Fibroblast of lung (primary cell): ENCODE measurements at places on chromosomes 6 and 20.

- DNase-seq = peak; percentile 64
Measured at GRCh38 chr6:131059486-131059885, 3.6 kb downstream of the EPB41L2 start.

DNA sequence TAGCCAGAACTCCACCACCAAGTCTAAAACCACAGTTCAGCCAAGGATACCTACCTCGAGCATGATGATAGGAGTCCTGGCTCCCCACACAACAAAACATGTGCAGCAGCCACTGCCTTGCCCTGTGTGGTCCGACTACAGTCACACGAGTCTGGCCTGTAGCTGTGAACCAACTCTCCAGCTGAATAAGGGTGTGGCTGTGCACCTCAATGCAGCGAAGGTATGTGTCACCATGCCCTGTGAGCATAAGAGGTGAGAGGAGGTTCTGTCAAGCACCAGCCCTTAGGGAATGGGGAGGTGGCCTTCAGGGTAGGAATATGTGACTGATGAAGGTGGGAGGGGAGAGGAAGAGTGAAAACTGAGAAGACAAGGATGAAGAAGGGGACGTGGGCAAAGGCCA lies 16.7 kb upstream of the KHDC1L start:
- DNase-seq = no peak

- DNase-seq = no peak
Measured at GRCh38 chr6:1535295-1535694, 74.4 kb upstream of the FOXC1 start.

DNA sequence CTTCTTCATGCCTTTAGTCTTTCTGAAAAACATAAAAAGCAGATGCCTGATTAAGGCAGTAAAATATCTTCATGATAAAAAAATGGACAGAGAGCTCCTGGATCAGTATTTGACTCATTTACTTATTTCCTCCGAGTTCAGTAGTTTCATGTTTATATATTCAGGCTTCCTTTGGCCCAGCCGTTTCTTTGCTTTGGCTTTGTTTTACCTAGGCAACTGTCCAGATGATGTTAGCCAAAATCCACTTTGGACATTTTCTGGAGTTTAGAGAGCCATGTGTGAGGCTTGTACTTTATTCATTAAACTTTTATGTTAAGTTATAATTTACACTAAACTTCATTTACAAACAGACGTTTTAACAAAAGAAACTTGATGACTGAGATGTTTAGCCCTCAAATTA lies 307.1 kb upstream of the RSPO3 start:
- peak; percentile 60 for DNase-seq

DNA sequence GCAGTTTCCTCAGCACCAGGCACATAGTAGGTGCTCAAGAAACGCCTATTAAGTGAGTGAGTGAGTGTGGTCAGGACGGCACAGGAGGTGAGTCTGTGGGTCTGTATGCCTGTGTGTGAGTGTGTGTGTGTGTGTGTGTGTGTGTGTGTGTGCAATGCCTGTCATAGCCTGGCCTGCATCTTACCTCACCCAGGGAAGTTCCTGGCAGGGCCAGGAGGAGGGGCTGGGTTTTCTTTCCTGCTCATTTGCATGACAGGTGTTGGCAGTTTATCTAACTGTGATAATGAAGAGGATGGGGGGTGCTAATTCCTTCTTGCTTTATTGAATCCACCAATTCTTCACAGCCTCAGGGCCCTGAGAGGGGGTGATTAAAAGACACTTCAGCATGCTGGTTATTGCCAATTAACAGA lies 146.7 kb upstream of the MLN start:
- DNase-seq = no peak

- peak; percentile 89 for DNase-seq
Measured at GRCh38 chr6:169529931-169530751, 171.7 kb downstream of the WDR27 start.

- DNase-seq = no peak
Measured at GRCh38 chr6:73400656-73401055, 6.0 kb downstream of the DDX43 start.

DNA sequence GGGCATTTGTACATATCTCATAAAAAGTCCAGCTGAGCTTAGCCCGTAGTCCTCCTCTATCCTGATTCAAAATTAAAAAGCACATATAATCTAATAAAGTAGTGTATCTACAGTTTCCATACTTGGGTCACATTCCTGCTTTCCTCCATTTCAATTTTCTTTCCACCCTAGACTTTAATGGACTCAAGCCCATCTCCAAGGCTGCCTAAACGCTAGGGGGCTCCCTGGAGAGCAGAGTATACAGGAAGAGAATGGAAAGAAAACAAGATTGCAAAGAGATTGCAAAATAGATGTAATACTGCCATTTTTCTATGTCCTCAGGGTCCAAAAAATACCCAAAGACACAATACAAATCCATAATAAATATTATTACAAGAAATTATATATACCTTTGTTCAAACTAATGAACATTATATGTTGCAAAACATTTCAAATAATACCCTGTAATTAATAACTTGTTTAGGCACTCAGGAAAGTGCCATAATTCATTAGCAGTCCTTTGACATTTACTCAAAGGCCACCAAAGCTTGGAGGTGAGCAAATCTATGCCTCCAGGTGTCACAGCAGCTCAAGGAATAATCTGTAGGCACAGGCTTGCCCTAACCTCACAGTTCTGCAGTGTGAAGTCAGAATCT lies 2.4 kb upstream of the MCM3 start:
- DNase-seq = peak; percentile 83

DNA sequence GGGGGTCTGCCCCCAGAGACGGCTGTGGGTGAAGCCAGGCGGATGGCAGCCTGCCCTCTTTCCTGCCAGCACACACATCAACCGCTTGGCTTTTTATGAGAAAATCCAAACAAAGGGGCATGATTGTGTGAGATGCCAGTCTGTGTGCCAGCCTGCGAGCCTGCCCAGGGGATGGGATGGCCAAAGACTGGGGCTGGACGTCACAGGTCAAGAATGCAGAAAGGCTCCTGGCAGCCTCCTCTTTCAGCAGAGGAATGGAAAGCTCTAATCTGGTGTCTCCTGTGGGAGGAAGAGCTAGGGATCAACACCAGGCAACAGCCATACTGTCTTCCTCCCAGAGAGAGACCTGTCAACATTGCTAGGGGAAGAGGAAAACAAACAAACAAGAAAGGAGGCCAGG lies 15.8 kb downstream of the TUBB2B start:
- no peak for DNase-seq

DNA sequence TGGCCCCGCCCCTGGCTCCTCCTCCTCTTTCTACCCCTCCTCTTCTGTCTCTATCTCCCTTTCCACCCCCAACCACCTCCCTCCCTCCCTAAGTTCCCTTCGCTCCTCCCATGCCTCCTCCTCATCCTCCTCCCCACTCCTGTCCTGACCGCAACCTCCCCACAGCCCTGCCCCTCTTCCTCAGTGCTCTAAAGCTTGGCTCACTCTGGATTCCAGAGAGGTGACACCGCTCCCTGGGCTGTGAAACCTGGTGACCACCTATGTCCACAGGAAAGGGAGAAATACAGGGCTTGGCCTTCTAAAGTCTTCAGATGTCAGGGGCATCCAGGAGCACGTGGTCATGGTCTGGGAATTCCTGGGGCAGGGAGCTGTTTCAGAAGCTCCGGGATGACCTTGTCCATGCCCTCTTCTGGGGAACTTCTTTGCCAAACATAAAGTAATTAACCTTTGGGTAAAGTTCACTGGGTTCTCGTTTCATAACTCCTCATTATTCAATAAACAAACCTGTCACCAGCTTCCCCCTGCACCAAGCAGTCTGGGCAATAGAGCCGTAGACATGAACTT lies 345 bp upstream of the CST5 start:
- no peak for DNase-seq

DNA sequence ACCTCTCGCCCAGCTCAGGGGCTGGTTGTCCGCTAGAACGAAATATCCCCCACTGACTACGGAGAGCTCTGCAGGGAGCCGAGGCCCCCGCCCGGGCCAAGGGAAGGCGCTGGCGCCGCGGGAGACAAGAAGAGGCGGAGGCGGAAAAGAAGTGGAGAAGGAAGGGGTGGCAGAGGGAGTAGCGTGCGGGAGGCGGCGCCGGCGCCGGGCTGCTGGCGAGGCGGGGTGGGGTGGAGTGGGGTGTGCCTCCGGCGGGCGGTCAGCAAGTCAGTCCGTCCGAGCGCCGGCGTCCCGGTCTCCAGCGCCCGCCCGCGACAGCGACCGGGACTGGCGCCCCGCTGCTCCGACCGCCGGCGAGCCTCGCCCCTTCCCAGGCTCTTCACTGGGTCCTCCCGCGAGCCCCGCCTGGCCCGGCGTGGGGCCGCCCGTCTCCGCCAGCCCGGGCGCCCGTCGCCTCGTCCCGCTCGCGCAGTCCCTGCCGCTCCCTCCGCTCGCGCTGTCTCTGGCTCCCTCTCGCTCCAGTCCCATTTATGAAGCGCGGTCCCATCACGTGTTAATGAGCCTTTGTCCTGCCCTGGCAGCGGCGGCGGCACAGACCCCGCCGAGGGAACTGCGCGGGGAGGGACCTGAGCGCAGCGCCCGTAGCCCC lies at the start of gene CNR1:
Gene CNR1, minus strand, starts transcription at position 504 of the 649 bp plus-strand sequence. CDS start 21,073 bp downstream, outside the sequence.
- DNase-seq = peak; percentile 39

- no peak for DNase-seq
Measured at GRCh38 chr6:5968817-5969734, 37.6 kb downstream of the NRN1 start.

GRCh38 chr6:46528961-46529750 lies 37.9 kb upstream of the RCAN2 start:
- no peak for DNase-seq

- DNase-seq = no peak
Measured at GRCh38 chr20:17590245-17590644, 20.4 kb downstream of the DSTN start.

- DNase-seq = no peak
Measured at GRCh38 chr20:39029364-39029763, 67.2 kb downstream of the DHX35 start.

GRCh38 chr6:150056156-150056555 lies 12.8 kb downstream of the ULBP3 start:
- DNase-seq = no peak

GRCh38 chr6:170434117-170434820 lies 118.8 kb downstream of the PSMB1 start:
- no peak for DNase-seq

DNA sequence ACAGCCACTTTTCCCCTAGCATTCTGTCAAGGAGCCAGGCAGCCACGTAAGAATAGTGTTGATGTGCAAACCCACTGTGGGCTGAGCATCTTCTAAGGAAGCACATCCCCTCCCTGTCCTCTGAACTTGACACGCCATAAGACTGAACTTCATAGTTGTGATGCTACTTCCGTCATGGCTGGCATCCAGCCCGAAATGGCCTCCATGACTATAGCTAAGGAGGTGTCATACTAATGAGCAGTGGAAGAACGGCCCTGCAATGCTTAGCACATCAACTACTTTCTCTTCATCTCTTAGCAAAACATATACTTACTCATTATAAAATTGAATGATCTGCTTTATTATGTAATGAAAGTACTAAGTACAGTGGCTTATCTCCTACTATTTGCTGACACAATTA lies 110.2 kb downstream of the GJA10 start:
- no peak for DNase-seq

- DNase-seq = no peak
Measured at GRCh38 chr6:165729307-165729936, 66.4 kb upstream of the PDE10A start.

DNA sequence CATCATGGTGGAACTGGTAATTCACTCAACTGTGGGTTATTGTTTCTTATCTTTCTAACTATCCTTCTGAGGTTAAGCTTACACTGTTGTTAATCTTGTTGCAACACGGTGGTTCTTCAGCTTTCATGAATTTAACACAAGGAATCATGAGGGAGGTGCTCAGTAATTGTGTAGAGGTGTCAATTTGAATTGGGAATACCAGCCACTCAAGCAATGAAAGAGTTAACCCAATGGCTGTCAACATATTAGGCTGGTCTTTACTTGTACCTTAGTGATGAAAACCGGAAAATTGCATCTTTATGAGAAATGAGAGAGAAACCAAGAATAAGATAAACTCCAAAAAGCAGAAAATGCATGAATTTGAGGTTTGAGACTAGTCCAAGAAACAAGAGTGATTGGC lies 95.7 kb downstream of the HS3ST5 start:
- no peak for DNase-seq

GRCh38 chr20:21387528-21387927 lies 9.8 kb downstream of the NKX2-4 start:
- DNase-seq = peak; percentile 30

GRCh38 chr20:22805219-22805618 lies 220.8 kb upstream of the FOXA2 start:
- DNase-seq = peak; percentile 84

DNA sequence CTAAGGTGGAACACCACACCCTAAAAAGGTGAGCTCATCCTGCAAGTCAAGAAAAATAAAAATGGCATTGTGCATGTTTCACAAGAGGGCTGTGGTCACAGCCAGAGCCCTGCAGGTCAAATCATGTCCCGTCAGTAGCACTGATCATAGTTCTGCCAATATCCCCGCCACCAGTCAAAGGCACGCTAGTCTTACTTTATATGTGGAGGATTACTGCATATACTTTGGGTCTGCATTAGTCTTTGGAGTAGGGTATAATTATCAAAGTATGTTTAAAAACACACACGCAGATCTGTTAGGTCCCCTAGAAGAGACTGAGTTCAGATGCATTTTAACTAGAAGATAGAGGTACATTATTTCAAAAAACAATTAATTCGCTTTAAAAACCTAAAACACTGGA lies 1.8 kb downstream of the PERP start:
- no peak for DNase-seq

GRCh38 chr6:4296552-4296951 lies 161.2 kb upstream of the ECI2 start:
- no peak for DNase-seq

DNA sequence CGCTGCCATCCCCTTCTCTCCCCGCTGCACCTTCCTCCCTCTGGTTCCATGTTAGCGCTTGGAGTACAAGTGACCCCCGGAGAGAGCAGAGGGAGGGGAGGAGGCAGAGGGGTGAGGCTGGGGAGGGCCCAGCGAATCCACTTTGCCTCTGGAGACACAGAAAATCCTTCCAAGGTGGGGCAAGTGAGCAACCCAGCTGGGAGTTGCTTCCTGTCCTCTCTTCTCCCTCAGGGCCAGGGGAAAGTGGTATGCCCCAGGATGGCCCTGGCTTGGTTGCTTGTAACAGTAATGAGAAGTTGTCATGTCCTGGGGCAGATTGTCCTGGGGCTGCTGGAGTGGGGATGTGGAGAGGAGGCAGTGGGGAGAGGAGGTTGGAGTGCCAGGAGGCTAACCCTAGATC lies 691 bp upstream of the ANGPT4 start:
- no peak for DNase-seq

- no peak for DNase-seq
Measured at GRCh38 chr6:1382883-1383728, 6.3 kb upstream of the FOXF2 start.

DNA sequence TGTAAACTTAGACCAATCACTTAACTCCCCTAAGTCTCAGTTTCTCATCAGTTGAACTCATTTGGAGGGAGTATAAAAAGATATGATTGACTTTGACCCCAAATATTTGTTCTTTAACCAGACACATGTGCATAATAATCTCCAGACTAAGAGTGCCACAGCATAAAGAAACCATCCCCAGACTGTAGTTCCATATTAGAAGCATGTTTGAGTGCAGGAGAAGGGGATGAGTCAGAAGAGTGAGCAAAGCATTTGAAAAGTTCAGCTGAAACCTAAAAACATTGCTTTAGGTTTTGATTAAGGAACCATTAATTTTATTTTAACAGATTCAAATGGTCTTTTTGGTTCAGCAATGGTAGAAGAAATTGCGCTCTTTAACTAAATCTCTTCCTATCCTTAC lies 654.8 kb downstream of the UTRN start:
- no peak for DNase-seq
